ENCODE measurements at places on chromosomes 1 and 21.
A peak's percentile ranks its signal among the peaks of the same experiment; 100 is the strongest.

DNA sequence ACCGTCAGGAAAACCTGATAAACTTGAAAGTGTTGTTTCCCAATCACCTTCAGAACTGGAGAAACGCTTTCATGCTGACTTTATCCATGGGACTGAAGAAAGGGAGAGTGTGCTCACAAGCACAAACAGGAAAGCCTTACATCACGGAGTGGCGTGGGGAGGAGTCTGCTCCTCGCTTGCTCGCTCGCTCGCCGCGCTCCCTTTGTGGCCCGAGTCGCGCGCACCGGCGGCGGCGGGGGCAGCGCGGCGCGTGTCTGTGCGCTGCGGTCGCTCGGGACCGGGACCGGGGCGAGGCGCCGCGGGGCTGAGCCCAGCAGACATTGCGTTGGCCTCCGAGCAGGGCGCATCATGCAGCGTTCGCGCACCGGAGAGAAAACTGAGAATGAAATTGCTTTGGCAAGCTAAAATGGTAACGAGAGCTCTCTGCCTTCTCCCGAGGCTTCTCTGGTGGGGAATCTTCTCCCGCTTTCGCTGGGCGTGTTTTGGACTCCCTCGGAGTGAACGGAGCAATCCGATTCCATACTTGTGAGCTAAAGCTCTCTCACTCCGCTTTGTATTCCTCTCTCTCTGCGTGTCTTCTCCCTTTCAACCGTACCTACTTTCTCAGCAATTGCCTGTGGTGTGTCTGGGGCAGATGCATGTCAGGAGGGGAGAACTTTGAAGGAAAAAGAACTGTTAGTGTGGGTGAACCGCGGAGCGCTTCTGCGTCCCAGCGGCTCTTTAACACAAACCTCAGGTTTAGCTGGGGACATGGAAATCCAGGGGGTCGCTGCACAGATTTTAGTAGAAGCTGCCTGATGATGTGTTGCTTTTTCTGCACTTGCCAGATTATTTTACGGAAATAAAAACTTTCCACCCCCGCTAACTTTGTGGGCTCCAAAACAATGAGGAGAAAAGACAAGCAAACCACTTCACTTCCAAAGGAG lies at the start of gene RGL1:
Gene RGL1 (plus strand): TSS at position 205 of the 926 bp plus-strand sequence. CDS start 178 bp downstream, at position 383.
- DNase-seq: peak; percentile 51

DNA sequence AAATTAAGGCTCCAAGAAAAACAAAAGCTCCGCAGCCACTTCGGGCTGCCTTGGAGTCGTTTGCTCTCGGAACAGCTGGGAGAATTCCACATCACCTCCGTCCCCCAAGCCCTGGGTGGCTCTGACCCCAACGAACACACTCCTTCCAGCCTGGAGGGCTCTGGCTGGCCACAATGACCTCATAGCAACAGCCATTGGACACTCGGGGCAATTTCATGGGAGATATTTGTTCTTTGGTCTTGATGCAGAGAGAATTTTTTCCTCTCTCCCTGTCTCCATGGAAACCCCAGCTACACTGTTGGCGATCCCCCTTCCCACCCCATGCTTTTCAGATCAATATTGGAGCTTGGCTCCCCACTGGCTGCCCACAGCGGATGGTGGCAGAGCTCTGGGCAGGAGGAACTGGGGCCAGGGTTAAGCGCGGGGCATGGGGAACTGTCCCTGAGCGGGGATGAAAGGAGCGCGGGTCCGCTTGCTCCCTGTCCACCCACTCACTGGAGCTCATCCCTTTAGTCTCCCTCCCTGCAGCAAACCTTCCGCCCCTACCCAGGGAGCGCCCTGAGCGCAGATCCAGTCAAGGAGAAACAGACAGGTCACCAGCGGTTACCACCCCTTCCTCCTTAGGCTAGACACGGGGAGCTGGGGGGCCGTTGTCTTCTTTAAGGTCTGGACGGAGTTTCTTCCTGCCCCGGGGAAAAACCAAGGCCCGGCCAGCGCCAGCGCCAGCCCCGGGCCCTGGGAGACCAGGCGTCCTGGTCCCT lies 1.2 kb downstream of the WNT4 start:
- no peak for DNase-seq

DNA sequence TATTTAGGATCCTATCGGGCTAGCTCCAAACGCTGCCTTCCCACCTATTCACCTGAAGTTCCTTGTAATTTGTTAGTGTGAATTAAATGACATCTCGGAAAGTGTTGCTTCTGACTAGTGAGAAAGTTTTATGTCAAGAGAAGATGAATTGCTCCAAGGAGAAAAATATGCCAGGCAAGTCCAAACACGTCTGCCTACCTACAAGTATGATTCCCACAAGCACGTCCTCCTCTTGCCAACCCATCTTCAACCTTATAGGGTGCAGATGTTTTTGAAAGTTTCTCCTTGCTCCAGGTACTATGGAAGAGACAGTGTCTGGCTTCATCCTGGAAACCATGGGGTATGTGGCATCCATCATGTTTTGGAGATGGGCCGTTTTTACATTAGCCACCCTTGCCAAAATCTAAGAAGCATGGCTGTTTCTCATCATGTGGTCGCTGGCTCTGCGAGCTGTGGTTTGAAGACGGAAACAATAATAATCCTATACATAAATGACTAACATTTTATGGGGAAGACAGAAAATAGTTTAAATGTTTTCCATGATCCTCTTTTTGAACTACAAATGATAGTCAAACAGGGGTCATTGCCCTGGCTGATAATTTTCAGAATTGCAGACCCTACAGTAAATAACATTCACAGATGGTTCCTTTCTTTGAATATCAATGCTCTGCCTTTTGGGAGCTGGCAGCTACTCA lies 505.8 kb downstream of the SMYD3 start:
- no peak for DNase-seq

- no peak for DNase-seq
Measured at GRCh38 chr1:5430911-5431697, 561.1 kb downstream of the NPHP4 start.

GRCh38 chr21:44438531-44439210 lies 16.6 kb upstream of the LRRC3 start:
- DNase-seq: no peak

DNA sequence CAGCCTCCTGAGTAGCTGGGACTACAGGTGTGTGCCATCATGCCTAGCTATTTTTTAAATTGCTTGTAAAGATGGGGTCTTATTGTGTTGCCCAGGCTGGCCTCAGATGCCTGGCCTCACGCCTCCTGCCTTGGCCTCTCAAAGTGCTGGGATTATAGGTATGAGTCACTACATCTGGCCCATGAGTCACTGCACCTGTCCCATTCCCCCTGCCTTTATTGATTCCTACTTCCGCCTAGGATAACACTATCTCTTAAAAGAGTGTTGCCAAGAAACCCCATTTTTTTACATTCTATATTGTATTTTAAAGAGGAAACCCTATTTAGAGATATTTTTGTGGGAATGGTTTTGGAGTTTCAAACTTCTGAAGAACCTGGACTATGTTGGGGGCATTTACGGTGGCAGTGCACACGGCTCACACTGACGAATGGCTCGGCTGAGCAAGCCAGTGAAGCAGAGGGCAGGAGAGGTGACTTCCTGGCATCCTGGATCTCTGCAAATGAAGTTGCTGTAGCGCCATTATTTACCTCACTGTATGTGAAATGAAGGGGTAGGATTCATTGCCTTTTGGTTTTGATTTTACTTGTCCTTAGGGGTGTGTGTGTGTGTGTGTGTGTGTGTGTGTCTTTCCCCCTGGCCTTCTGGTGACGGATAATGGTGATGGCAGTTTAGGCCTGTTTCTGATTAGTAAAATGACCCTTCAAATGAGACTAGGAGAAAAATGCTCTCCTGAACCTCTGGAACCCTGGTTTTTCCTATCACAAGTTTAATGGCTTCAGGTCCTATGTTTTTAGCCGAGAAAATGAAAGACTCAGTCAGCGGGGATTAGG lies 22.5 kb downstream of the KIF26B start:
- DNase-seq: no peak

- DNase-seq: peak; percentile 63
Measured at GRCh38 chr1:22416555-22417454, 34.8 kb upstream of the ZBTB40 start.

DNA sequence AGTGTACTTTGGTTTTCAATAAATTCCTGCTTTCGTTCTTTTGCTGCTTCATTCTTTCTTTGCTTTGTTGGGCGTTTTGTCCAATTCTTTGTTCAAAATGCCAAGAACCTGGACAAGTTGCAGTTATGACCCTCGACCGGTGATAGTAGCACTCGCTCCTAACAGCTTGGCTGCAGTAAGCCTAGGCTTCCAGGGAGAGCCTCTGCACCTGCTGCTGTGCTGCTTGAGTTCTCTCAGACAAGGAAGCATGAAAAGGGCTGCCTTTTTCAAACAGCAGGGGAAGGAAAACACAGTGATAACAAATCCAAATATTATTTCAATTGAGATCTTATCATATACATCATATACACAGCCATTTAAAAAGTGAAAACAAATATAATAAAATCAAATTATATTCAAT lies 12.8 kb upstream of the RIPK4 start:
- no peak for DNase-seq

DNA sequence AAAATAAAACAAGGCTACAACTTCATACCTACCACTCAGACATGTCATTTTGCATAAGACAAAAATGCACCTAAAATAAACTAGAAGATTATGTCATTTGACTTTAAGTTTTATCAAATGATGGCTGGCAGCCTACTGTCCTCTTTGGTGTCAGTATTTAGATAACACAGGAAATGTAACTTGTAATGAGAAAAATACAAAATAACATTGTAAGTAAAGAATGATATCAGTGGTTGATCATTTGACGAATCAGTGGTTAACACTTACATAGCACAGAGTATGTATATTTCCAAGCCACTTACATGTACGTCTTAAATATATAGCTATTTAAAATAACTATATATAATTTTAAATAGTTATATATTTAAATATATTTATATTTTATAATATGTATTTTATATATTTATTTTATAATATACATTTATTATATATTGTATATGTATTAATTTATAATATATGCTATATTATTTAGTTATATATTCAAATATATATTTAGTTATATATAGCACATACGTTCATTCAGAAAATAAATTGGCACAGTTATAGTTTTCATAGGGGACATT lies 44.1 kb downstream of the ZNF678 start:
- DNase-seq: no peak

- DNase-seq: no peak
Measured at GRCh38 chr1:150484861-150485260, 2.4 kb upstream of the TARS2 start.

GRCh38 chr1:104132382-104132973 lies 382.8 kb downstream of the AMY1C start:
- no peak for DNase-seq

GRCh38 chr21:41167348-41168342 lies at the start of gene BACE2:
Gene BACE2 (plus strand): TSS chr21:41168160. CDS start chr21:41168264, 104 bp downstream.
- DNase-seq: peak; percentile 80

DNA sequence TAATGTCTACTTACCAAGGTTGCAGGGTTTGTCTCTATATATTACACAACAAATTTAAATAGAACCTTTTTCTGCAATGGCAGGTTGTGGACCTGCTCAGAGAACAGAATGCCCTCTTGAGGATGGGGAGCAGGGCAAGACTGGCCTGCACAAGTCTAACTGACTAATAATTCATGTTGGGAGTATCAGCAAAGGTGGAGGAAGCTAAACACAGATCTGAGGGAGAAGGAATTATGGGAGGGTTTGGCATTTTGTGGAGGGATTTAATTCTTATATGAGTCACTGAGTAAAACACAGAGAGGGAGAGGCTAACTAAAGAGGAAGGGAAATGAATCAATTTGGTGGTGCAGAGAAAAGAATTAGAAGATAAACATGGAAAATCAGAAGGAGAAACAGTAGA lies 40.0 kb downstream of the CLDN17 start:
- no peak for DNase-seq

DNA sequence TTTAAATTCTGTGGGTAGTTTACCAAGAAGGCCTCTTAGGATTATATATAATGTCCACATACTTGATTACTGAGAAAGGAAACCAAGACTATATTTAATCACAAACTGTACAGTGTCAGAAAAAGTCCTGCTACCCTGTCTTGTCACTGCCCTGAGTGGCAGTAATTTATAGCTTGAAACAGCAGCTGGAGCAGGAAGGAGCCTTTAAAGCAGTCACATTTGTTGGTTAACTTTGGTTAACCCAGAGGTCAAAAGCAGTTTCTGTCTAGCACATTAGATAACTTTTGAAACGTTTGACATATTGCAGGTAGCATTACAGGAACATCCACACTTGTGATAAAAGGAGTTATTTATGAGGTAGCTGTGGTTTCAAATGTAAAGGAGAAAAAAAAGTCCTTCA lies 161.7 kb downstream of the ROR1 start:
- no peak for DNase-seq

- no peak for DNase-seq
Measured at GRCh38 chr1:8273036-8273435, 44.9 kb upstream of the SLC45A1 start.

- DNase-seq: peak; percentile 78
Measured at GRCh38 chr1:115062542-115063004, 26.7 kb downstream of the TSPAN2 start.

DNA sequence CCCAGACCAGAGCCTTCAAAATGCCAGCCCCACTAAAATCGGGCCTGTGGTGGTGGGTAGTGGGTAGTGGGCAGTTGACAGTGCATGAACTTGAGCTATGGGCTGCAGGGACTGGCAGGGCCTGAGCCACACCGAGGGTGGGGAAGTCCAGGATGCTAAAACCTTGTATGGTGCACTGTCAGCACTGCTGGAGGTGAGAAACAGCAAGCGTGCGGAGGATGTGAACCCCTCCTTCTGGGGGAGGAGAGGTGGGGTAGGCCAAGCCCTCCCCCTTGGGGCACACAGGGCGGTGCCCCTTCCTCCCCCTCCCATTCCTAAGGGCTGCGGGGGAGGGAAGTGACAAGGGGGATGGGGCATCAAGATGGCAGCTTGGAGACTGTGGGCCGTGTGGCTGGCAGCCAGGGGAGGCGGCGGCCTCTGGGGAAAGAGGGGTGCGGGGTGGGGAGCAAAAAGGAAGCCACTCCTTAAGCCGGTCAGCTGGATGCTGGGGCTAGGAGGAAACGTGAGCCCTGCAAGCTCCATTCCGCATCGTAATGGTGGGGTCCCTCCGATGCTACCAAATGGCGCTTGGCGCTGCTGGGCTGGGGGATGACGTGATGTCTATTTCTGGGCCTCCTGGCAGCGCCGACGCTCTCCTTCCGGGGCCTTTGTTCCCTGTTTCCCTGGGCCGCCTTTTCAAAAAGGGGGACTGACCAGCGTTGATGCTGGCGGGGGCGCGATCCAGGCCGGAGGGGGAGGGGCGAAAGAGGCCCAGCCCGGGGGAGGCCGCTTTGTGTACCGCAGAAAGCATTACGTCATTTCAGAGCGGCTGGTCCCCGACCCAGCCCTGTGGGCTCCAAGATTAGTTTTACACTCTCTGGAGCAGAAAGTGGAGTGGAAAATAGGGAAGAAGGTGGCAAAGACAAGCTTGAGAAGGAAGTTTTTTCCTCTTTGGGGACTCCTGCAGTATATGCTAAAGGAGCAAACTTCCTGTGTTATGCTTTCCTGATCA lies 809 bp downstream of the SYT11 start:
- no peak for DNase-seq
